ENCODE measurements at places on chromosomes 11 and 22. TPM values are rescaled to one million over a fixed set of nuclear protein-coding genes. Genes with fewer than 3 reads are reported as not detected.

The TNNI2 gene
- total RNA-seq = 0.55 TPM

The CADM1 gene
- 147 TPM for total RNA-seq

The TMEM25 gene
- 59.5 TPM for total RNA-seq

The SLC22A6 gene
- total RNA-seq = not detected

The CRYAB gene
- total RNA-seq = not detected

The SUSD2 gene
- total RNA-seq = 0.75 TPM

The CAPRIN1 gene
- 325 TPM for total RNA-seq

GRCh38 chr11:19216709-19217374 is 15.1 kb upstream of the CSRP3 start:
- peaks cover 56% of the 10 kb centered on the region for H3K27me3 ChIP-seq
- peaks cover 11% of the 10 kb centered on the region for H3K4me1 ChIP-seq
- no peak for DNase-seq
- H3K4me3 ChIP-seq = no peak overlapping the region

GRCh38 chr11:66768088-66768521 is 39.1 kb upstream of the SPTBN2 start:
- no peak for DNase-seq
- no peak overlapping the region for H3K4me3 ChIP-seq
- no peaks in the 10 kb centered on the region for H3K27me3 ChIP-seq
- H3K4me1 ChIP-seq = no peaks in the 10 kb centered on the region
- H3K36me3 ChIP-seq = no peaks in the 10 kb centered on the region

DNA sequence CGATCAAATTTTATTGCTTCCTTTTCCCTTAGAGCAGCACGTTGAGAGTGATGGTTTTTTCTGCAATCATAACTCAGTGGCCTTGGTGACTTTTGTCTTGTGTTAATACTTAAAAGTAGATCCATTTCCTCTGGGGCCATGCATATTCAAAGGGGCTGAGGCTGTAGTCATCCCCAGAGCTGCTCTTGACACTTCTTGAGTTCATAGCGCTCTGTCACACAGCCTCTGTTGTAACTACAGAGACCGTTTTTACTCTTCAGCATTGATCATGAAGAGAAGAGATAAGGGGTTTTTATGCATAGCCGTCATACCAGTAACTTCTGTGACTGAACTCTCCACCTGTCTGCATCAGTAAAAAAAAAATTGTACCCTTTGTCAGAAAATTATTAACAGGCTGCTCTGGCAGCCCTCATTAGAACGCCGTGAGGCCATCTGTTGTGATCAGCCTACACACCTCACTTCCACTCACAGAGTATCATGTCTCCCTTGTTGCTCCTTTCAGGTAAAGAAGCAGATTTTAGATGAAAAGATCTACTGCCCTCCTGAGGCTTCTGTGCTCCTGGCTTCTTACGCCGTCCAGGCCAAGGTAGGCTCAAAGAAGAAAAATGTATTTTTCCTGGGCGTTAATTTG is 38.4 kb downstream of the NF2 start:
- peaks cover 35% of the 10 kb centered on the region for H3K36me3 ChIP-seq
- no peak overlapping the region for H3K27ac ChIP-seq
- H3K4me3 ChIP-seq = no peak overlapping the region
- H3K4me1 ChIP-seq = no peaks in the 10 kb centered on the region
- H3K27me3 ChIP-seq = no peaks in the 10 kb centered on the region

GRCh38 chr11:72776844-72777754 is 16.7 kb downstream of the STARD10 start:
- no peaks in the 10 kb centered on the region for H3K27me3 ChIP-seq
- H3K4me1 ChIP-seq = peaks cover 56% of the 10 kb centered on the region
- H3K27ac ChIP-seq = peak overlapping the region; percentile 92
- peak overlapping the region; percentile 38 for H3K4me3 ChIP-seq

- no peaks in the 10 kb centered on the region for H3K4me1 ChIP-seq
- no peaks in the 10 kb centered on the region for H3K27me3 ChIP-seq
- H3K4me3 ChIP-seq = no peak overlapping the region
- H3K36me3 ChIP-seq = peaks cover 6% of the 10 kb centered on the region
- DNase-seq = no peak
Observed at GRCh38 chr11:67278135-67278938, 10.8 kb upstream of the ANKRD13D start.

DNA sequence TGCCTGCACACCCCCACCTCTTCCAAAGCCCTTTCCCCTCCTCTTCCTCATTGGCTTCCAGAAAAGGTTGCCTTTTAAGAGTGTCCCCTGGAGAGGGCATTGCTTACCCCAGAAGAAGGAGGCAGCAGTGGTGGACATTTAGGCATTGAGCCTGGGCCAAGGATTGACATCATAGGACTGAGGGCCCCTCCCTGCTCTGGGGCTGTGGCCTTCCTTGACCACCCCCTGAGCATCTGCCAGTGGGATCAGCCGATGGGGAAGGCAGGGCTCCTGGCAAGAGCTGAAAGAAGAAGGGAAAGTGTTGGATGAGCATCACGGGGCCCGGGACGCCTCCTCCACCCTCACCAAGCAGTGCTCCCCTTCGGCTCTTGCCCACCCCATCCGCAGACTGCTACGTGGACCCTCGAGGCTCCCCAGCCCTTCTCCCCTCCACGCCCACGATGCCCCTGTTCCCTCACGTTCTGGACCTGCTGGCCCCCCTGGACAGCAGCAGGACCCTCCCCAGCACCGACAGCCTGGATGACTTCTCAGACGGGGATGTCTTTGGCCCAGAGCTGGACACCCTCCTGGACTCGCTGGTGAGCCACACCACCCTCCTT is 37.4 kb downstream of the ZC3H7B start:
- no peak for DNase-seq
- no peaks in the 10 kb centered on the region for H3K4me1 ChIP-seq
- H3K4me3 ChIP-seq = no peak overlapping the region
- no peaks in the 10 kb centered on the region for H3K27me3 ChIP-seq

- H3K36me3 ChIP-seq = peaks cover 18% of the 10 kb centered on the region
- no peaks in the 10 kb centered on the region for H3K27me3 ChIP-seq
- no peak overlapping the region for H3K4me3 ChIP-seq
- no peak for DNase-seq
- no peak overlapping the region for H3K27ac ChIP-seq
Observed at GRCh38 chr11:9697766-9698165, 33.9 kb downstream of the SWAP70 start.

DNA sequence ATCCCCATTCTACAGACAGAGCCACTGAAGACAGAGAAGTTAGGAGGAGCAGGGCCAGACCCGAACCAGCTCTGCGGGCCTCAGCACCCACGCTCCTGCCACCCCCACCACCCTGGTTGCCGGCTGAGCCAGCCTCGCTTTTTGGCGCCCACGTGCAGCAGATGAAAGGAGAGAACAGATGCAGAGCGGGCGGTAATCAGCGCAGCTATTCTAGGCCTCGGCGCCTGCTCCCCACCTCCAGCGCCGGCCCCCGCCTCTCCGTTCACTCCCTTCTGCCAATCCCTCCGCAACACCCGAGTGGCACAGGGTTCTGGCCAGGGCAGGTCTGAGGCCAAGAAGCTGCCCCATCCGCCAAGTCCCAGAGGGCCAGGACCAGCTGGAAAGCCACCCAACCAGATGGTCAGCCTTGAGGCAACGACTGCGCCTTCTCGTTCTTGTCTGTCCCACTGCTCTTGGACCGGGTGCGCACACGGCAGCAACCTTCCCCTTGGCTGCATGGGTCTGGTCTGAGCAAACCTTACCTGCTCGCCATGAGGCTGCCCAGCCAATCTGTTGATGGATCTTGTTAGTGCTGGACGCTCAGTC is 16.8 kb downstream of the DNAL4 start:
- no peak overlapping the region for H3K4me3 ChIP-seq
- no peaks in the 10 kb centered on the region for H3K27me3 ChIP-seq
- no peaks in the 10 kb centered on the region for H3K4me1 ChIP-seq
- no peak for DNase-seq

GRCh38 chr22:35959121-35959800 is 69.4 kb downstream of the RBFOX2 start:
- no peaks in the 10 kb centered on the region for H3K27me3 ChIP-seq
- no peaks in the 10 kb centered on the region for H3K36me3 ChIP-seq
- peaks cover 15% of the 10 kb centered on the region for H3K4me1 ChIP-seq
- no peak for DNase-seq
- H3K27ac ChIP-seq = no peak overlapping the region

GRCh38 chr11:1693327-1694063 is 3.5 kb upstream of the KRTAP5-6 start:
- peak overlapping the region; percentile 78 for H3K27ac ChIP-seq
- peak; percentile 88 for DNase-seq
- peaks cover 40% of the 10 kb centered on the region for H3K4me1 ChIP-seq
- H3K27me3 ChIP-seq = peaks cover 21% of the 10 kb centered on the region
